Renal cortex interstitium (tissue), 15 donors: ENCODE measurements at places on chromosomes 1 and 21.

DNA sequence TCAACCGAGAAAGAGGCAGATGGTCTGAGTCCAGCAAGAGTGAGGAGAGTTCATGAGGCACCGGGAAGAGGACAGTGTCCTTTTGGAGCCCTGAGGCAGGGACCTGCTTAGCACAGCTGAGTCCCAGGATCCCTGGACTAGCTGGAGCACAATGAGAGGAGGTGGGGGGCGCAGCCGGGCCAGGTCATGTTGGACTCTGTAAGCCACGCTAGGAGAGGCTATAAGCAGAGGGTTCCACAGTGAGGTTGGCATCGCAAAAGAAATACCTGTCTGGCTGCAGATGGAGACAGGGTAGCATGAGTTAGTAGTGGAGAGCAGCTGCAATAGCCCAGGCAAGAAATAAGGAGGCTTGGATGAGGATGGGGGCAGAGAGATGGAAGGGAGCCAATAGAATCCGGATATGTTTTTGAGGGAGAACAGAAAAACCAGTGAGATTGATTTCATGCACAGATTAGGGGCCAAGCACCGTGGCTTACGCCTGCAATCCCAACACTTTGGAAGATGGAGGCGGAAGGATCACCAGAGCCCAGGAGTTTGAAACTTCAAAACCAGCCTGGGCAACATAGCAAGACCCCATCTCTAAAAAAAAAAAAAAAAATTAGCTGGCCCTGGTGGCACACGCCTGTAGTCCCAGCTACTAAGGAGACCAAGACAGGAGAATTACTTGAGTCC is 98.2 kb downstream of the DHRS3 start:
- DNase-seq = no peak

GRCh38 chr1:42825036-42825851 is 8.0 kb upstream of the SVBP start:
- no peak for DNase-seq

DNA sequence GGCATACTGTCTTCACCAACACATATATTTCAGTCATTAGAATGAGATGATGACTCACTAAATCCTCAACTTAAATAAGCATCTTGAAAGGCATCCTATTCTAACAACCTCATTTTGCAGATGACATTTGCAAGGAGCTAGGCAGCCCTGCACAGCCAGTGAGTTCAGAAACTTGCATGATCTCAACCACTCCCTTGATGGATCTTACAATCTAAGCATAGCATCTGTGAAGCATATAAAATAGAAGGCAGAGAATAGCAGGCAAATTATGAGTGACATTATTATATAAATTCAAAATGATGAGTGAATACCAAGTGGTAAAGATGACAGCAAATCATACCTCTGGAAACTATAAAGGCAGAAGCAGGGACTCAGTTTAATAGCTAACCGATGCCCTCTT is 31.6 kb downstream of the KRTAP20-3 start:
- no peak for DNase-seq

GRCh38 chr21:27525780-27526179 is 558.9 kb upstream of the ADAMTS5 start:
- no peak for DNase-seq

DNA sequence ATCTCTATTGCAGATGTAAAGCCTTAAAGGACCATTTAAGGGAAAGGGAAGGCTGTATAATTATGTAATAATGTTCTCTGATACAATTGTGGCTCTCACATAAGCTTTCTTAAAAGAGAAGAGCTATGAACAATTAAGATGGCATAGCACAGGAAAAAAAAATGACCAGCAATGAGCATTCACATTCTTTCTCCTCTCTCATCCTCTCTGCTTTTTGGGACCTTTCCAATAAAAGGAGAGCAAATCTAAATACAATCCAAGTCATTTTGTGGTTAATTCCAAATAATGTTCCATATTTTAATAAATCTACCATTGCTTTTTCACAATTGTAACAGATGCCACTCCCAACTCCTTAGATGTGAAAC is 23.5 kb downstream of the SMYD3 start:
- DNase-seq = no peak

DNA sequence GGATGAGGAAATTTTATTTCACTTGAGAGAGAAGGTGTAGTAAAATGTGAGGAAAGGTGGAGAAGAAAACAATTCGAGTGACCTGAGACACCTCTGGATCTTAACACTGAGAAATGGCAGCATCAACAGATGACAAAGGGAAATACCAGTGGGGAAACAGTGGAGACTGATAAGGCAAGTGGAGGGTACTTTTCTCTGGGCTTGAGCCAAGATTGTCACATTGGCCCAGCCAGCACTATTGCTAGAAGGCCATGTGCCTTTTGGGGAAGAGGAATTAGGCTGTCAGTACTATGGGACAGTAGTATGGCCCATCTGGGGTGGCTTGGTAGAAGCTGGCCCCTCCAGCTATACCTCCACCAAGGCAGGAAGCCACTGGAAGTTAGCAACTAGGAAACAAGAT is 8.4 kb downstream of the SYPL2 start:
- no peak for DNase-seq

DNA sequence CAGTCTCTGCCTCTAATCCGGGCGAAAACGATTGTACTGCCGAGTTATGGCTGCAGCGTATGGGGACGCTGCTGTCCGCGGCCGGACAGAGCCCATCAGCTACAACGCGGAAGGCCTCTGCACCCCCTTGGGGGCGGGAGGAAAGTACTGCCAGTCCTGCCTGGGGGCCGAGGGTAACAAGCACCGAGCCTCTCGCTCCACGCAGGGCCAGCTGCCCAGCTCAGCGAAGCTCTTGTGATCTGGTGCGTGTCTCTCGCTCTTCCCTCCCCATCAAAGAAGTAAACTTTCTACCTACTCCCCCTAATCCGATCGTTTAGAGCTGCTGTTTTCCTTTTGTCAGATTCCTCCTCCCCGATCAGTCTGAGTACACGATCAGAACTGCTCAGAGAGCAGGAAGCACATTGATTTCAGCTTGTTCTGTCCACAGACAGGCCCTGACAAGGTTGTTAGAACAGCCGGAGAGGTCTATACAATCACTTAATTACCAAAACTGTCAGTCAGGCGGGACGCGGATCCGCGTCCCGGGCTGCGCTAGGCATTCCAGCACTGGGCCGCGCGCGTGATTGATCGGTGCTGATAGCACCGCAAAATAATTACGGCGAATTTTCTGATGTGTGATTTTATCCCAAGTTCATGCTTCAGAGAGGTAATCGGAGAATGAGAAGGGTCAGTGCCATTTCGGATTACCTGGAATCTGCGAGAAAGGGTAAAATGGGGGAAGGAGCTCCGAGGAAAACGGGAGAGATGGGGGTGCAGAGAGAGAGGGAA is 8.7 kb upstream of the BARHL2 start:
- DNase-seq = no peak

- DNase-seq = no peak
Observed at GRCh38 chr21:45137612-45137937, 63.2 kb downstream of the ADARB1 start.

DNA sequence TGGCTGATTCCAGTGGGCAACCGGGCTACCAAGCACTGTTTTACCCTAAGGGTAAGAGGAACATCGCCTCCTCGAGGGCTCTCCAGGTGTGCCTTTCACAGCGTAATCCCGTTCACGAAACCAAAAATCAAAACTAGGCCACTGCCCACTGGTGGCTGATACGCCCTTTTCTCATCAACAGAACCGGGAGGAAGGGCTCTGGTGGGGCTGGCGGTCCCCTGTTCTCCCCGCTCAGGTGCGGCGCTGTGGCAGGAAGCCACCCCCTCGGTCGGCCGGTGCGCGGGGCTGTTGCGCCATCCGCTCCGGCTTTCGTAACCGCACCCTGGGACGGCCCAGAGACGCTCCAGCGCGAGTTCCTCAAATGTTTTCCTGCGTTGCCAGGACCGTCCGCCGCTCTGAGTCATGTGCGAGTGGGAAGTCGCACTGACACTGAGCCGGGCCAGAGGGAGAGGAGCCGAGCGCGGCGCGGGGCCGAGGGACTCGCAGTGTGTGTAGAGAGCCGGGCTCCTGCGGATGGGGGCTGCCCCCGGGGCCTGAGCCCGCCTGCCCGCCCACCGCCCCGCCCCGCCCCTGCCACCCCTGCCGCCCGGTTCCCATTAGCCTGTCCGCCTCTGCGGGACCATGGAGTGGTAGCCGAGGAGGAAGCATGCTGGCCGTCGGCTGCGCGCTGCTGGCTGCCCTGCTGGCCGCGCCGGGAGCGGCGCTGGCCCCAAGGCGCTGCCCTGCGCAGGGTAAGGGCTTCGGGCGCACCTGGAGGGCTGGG is at the start of gene IL6R:
TSS of gene IL6R (plus strand) at position 360 of the 763 bp plus-strand sequence. CDS start at position 647, 287 bp downstream.
- peak; percentile 73 for DNase-seq

- DNase-seq = no peak
Observed at GRCh38 chr1:109759513-109760334, 4.0 kb downstream of the EPS8L3 start.

GRCh38 chr1:56920591-56921001 is 45.2 kb downstream of the C8B start:
- DNase-seq = no peak

- no peak for DNase-seq
Observed at GRCh38 chr1:119250299-119250698, 109.8 kb upstream of the WARS2 start.

- no peak for DNase-seq
Observed at GRCh38 chr1:157371221-157371620, 181.1 kb downstream of the FCRL5 start.

DNA sequence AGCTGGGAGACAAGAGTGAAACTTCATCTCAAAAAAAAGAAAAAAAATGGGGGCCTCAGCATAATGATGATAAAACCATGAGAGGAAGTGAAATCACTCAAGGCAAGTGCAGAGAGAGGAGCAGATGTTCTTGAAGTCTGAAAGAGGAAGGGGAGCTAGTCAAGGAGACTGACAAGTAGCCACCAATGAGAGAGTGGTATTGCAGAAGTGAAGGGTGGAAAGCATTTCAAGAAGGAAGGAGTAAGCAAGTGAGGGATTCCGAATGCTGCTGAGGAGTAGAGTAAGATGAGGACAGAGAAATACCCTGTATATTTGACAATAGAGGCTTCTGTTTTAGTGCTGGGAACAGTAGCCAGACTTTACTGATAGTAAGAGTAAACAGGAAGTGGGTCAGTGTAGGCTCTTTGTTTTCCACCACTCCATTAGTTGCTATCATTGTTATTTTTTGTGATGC is 2.9 kb downstream of the TATDN3 start:
- DNase-seq = no peak

DNA sequence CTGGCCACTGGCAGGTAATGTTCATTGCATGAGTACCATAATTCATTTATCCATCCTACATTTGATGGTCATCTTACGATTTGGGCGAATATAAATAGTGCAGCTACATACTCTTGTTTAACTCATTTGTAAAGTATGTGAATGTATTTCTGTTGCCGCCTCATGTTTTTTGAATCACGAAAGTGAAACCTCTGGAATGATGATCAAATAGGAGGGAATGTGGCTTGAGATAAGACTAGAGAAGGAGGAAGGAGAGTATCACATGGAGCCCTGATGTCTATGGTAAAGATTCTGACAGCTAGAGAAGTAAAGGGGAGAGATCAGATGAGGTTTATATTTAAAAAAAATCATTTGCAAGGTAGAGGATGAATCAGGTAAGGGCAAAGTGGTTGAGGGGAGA is 8.0 kb downstream of the MRPS14 start:
- no peak for DNase-seq
